ENCODE measurements at places on chromosomes 13 and 19.

GRCh38 chr13:112711528-112712265 is 21.9 kb downstream of the ATP11A start:
- DNase-seq, result peak; percentile 100

DNA sequence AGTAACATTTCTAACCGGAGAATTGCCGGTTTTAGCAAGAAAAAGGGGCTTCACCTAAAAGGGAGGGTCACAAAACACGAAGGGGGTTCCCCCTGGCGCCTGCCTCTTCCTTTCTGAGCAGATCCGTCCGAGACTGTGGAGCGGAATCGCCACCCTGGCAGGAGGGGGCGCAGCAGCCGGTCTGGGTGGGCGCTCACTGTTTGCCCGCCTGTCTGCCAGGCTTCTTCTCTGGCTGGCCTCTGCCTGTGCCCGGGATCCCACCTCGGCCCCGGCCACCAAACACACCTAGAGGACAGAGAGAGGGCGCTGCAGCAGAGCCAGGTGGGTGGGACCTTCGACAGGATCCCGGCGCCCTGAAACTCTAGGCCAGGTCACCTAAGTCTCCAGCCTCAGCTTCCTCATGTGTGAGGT is 15.6 kb downstream of the LSM4 start:
- DNase-seq, result no peak

DNA sequence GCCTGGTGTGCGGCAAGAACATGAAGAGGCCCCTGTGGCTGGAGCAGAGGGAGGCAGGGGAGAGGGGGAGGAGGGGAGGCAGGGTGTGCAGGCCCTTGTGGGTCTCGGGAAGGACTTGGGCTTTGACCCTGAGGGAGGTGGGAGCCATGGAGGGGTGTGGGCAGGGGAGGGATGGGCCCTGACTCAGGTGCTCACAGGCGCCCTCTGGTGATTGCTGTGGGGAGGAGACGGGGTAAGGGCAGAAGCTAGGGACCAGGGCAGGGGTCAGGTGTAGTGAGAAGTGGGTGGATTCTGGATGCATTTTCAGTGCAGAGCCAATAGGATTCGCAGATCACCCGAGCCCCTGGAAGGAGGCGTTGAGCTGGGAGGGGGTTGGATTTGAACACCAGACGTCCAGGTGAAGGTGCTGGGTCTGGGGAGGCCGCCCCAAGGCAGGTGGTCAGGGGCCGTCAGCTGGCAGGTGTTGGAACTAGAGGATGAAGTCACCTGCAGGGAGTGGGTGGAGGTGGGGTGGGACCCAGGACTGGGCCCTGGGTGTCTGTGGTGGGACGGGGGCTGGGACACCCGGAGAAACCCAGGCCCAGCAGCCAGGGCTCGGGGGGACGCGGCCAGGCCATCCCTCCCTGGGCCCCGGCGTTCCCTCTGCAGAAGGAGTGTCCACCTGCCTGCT is 185.4 kb downstream of the KDM4B start:
- DNase-seq, result no peak

DNA sequence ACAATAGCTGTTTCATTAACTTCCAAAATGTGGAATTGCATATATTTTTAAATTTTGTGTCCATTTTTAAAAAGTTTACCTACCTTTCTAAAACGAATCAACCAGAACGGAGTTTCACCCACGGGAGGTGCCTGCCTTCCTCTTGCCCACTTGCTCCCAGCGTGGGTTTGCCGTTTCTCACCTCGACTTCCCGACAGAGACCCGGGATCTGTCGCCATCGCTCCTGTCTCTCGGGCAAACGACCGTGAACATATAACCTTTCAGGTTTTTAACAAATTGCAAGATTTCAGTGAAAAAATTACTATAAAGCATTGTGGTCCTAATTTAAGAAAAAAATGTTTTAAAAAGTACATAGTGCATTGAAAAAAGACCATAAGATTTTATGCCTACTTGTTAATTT is 4.2 kb downstream of the TMEM255B start:
- DNase-seq, result no peak

DNA sequence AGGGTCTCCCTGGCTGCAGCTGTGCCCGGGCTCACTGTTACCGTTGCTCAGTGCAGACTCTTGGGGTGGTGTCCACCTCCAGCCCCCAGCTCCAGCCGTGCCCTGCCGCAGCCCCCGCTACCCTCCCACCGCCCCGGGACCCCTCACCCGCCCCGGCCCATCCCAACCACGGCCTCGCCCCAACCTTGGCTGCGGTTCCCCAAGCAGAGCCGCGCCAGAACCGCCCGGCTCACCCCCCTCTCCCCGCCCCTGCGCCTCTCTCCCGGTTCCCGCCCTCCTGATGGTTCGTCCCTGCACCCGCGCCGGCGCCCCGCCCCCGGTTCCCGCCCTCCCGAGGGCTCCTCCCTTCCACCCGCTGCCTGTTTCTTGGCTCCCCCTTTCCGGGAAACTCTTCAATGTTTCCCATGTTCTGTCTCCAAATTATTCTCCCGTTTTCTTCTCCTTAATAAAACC is 40.3 kb downstream of the ANKRD10 start:
- peak; percentile 97 for DNase-seq

DNA sequence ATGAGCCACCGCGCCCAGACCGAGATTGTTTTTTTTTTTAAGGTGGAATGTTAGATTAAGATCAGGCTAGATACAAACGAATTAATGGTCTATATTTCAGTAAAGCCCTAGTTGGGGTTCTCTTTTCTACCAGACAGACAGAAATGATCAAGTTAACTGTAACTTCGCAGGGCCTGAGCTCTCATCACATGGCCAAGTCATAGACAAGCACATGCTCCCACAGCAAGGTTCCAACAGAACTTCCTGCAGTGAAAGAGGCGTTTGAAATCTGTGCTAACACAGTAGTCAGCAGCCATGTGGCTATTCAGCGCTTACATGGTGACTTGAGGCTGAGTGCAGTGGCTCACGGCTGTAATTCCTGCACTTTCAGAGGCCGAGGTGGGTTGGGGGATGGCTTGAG is 34.7 kb upstream of the SEMA6B start:
- no peak for DNase-seq

GRCh38 chr13:73833325-73834070 is 300.7 kb downstream of the KLF12 start:
- DNase-seq, result no peak

GRCh38 chr19:47735131-47735530 is 10.2 kb upstream of the NOP53 start:
- no peak for DNase-seq

DNA sequence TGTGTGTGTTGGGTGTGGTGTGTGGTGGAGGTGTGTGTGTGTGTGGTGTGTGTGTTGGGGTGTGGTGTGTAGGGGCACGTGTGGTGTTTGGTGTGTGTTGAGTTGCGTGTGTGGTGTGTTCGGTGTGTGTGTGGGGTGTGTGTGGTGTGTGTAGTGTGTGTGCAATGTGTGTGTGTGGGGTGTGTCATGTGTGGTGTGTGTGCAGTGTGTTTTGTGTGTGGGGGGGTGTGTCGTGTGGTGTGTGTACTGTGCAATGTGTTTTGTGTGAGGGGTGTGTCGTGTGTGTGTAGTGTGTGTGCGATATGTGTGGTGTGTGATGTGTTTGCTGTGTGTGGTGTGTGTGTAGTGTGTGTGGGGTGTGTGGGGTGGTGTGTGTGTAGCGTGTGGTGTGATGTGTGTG is 6.0 kb upstream of the KPTN start:
- no peak for DNase-seq

GRCh38 chr19:33879818-33880575 is 83.3 kb downstream of the KCTD15 start:
- no peak for DNase-seq

DNA sequence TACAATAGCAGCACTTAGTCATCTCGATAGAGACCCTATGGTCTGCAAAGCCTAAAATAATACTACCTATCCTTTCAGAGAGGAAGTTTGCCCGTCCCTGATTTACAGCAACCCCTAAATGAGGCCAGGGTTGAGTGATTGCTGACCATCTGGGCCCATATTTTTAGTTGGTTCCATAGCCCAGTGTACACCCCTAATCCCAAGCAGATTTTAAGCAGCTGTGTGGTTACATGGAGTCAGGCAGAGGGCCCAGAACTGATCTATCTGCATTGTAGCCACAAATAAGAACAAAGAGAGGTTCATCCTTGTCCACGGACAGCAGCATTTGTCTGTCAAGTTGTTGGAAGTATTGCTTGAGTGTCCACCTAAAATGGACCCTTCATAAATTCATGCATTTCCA is 148.2 kb downstream of the DCT start:
- no peak for DNase-seq

DNA sequence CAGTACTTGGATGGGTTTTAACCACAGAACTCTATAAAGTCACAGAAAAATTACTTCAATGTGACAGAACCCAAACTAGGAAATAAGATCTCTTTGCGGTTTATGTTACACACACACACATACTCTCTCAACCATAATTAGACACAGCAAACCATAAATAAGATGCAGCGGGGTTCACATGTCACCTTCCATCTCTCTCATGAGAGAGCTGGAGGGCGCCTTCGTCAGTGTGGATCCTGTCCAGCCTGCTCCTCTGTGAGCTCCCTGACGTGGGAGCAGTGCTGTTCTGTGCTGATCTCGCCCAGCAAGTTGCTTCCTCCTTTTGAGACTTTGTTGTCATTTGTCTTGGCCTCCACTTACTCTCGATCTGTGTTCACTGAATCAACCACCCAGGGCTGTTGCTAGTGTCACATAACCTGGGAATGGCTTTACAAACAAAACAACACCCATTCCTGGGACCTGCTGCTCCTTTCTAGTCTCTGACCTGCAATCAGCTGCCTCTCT is 204.9 kb upstream of the KL start:
- no peak for DNase-seq

GRCh38 chr13:98657506-98658085 is 80.7 kb upstream of the STK24 start:
- no peak for DNase-seq

- no peak for DNase-seq
Measured at GRCh38 chr13:111410232-111411021, 90.0 kb downstream of the TEX29 start.

GRCh38 chr13:40494513-40494912 is 171.9 kb downstream of the FOXO1 start:
- DNase-seq, result no peak

DNA sequence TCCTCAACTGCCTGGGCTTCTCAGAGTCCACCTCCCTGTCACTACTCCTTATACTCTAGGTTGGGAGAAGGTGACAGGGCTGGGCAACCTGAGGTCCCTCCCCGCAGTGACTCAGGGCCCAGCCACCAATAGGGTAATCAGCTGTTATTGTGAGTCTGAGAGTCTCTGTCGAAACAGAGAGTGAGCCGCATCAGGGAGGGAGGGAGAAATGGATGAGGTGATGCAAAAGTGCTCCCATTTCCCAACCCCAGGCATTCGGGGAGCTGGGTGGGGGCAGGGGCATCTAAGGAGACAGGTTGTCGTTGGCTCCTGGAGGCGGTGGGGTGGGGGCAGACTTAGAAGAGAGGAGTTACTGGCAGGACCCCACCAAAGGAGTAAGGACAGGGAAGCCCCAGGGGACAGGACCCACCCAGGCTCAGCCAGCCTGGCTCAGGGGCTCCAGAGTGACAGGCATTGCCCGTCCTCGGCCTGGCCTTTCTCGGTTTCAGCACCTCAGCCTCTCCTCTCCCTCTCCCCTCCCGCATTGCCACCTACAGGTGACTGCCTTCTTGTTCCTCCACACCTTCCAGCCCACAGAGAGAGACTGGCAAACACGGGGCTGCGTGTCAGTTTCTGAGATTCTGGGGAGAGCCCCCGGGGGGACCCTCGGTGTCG is at the start of gene DMKN:
TSS of gene DMKN (minus strand) at position 22 of the 654 bp plus-strand sequence. CDS start 174 bp downstream, outside the sequence.
- DNase-seq, result peak; percentile 87

DNA sequence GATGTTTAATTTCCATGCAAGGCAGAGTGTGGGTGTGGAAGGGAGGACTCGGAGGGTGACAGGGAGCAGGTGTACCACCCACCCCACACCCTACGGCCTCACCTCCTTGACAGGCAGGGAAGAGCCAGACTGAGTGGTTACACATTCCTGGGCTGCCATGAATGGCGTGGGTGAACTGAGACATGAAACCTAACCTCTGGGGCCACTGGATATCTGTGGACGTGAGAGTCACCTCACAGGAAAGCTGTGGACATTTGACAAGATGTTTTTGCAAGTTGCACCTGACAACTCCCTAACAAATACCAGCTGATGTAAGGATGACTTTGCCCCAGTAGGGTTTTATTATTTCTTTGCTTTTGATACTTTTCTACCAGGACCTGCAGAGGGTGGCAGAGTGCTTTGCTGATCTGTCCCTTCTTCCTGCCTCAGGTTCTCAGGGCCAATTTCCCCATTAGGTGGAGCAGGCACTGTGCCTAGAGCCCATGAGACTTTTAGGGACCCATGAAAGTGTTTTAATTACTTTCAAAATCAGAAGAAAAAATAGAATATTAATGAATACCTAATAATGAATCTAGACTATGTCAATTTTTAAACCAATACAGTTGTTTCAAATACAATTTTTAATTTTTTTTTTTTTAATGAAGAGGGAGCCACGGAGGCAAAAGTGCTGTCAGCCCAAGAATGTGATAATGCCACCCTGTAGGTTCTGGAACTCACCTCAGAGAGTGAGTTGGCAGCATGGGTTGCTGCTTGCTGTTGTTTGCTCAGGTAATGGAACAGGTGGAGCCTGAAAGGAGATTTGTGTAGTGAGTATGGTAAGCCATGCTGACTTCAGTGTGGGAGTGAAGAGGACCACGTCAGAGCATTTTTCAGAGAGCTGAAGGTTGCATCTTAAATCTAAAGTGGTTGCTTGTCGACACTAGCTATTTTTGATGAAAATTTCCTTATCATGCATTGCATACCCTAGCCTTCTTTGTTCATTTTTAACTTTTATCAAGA is 58.0 kb upstream of the CYSLTR2 start:
- no peak for DNase-seq

DNA sequence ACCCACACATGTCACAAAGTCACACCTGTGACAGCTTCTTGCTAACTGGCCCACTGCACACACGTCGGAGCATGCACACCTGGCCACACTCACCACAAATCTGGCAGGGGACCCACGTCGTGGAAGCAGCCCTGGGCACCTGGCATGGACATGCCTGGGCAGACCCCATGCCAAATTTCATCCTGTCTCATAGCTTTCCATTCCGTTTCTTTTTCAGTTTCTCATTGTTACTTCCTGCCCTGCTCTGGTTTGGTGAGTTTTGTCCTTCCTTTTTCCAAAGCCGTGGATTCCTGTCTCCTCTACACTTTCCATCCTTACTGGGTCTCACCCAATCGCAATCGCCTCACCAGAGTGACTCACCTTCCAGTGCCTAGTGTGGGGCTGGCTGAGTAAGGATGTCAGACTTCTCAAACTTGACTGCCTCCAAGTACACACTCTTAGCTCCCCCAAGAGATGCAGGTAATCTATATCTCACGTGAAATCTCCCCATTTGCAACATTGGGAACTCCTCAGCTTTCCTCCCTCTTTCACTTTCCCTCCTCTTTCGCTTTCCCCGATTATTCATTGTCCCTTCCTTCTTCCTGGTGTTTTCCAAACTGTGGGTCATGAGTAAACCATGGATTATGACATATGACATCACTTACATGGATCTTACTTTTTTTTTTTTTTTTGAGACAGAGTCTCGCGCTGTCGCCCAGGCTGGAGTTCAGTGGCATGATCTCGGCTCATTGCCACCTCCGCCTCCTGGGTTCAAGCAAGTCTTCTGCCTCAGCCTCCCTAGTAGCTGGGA is 1.6 kb upstream of the BBC3 start:
- peak; percentile 75 for DNase-seq
